Cardiac fibroblast (primary cell): ENCODE measurements at places on chromosomes 5 and 9.
A peak's percentile ranks its signal among the peaks of the same experiment; 100 is the strongest.

- DNase-seq, result no peak
These were observed 55.4 kb downstream of the ACER2 start for GRCh38 chr9:19464061-19464763.

GRCh38 chr5:61878471-61878870, 427.5 kb upstream of the KIF2A start:
- DNase-seq, result no peak

DNA sequence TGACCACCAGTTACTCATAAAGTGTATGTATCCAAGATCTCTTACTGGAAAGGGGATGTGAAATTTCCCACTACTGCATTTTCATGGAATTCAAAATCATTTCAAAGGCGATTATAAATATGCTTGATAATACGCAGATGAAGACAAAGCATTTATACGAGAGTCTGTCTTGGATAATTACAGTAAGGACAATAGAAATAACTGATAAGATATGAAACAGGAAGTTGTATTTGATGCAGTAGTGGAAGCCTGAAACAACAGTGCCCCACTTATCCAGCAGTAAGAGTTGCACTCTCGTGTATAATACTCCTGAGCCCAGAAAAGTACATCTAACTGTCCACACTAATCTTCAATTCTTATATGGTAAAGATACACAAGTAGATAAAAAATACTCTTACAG, 188.7 kb upstream of the POU5F2 start:
- DNase-seq, result no peak

GRCh38 chr9:38417003-38417945, 7.0 kb downstream of the IGFBPL1 start:
- no peak for DNase-seq

- DNase-seq, result peak; percentile 43
These were observed 826 bp downstream of the PAIP1 start for GRCh38 chr5:43555895-43556606.

GRCh38 chr9:72883875-72884274, 69.0 kb downstream of the ALDH1A1 start:
- no peak for DNase-seq
